ENCODE measurements at places on chromosomes 12 and 14. TPM values are rescaled to one million over a fixed set of nuclear protein-coding genes. Genes with fewer than 3 reads are reported as not detected.

Gene ZBTB25
- 14.9 TPM for total RNA-seq

Gene HELB
- 6.6 TPM for total RNA-seq

GRCh38 chr14:77109656-77110055 is 11.6 kb downstream of the CIPC start:
- H3K36me3 ChIP-seq, result peaks cover 57% of the 10 kb centered on the region
- peak overlapping the region; percentile 100 for H3K27ac ChIP-seq
- no peaks in the 10 kb centered on the region for H3K27me3 ChIP-seq
- DNase-seq, result no peak
- no peak overlapping the region for H3K4me3 ChIP-seq

DNA sequence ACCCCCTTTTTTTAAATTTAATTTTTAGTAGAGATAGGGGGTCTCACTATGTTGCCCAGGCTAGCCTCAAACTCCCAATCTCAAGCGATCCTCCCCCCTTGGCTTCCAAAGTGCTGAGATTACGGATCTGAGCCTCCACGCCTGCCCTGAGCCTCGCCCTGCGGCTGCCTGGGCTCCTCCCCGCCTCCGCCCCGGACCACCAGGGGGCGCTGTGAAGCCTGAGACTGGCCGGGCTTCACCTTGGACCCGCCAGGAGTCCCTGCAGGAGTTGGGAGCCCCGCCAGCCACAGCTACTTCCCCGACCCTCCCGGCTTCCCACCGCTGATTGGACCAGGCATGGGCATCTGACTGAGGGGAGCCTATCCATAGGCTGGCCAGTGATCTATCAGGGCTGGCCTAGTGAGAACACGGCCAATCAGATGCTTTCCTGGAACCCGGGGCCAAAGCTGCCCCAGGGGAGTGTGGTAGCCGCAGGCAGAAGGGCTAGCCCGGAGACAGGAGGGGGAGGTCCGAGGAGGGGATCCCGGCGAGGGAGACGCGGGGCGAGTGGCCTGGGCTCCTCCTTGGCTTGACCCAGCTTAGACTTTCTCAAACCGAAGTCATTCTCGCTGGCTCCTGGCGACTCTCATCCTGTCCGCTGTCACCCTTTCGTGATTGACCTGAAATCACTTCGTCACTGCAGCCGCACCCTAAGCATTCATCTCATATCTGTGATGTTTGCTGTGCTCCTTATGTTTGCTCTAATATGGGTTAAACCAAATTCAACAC is 15.1 kb upstream of the ANKRD9 start:
- peak overlapping the region; percentile 64 for H3K4me3 ChIP-seq
- H3K27me3 ChIP-seq, result no peaks in the 10 kb centered on the region
- H3K36me3 ChIP-seq, result no peaks in the 10 kb centered on the region
- H3K27ac ChIP-seq, result peak overlapping the region; percentile 88

DNA sequence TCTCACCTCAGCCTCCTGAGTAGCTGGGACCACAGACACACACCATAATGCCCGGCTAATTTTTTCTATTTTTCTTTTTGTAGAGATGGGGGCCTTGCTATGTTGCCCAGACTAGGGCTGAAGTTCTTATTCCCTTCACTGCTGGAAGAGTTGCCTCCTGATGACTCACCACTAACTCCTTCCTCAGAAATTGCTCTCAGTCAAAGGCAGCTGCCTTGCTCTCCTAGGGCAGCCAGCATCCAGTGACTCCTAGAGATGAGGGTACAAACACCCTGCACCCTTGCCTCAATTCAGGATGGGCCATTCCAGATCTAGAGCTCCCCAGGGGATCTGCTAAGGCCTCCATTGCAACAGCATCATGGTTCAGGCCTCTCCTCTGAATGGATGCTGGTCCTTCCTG is 54.0 kb upstream of the RASSF8 start:
- H3K36me3 ChIP-seq, result no peaks in the 10 kb centered on the region
- H3K27ac ChIP-seq, result no peak overlapping the region
- no peak for DNase-seq
- H3K4me3 ChIP-seq, result no peak overlapping the region
- no peaks in the 10 kb centered on the region for H3K27me3 ChIP-seq
- no peaks in the 10 kb centered on the region for H3K4me1 ChIP-seq

Data from tibial nerve (tissue), 4 donors.